ENCODE measurements at places on chromosomes 12 and 14.
A peak's percentile ranks its signal among the peaks of the same experiment; 100 is the strongest.

DNA sequence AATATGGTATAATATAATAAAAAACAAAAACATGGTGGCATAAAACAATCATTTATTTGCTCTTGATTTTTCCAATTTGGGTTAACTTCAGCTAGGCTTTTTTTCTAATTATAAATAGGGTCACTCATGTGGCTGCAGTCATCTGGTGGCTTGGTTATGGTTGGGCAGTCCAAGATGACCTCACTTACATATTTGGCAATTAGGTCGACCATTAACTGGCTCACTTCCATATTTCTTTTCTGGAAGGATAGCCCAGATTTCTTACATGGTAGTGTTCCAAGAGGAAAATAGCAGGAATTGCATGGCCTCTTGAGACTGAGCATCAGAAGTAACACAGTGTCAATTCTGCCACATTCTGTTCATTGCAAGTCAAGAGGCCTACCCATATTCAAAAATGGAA, 153.4 kb downstream of the FUT8 start:
- DNase-seq, result no peak

DNA sequence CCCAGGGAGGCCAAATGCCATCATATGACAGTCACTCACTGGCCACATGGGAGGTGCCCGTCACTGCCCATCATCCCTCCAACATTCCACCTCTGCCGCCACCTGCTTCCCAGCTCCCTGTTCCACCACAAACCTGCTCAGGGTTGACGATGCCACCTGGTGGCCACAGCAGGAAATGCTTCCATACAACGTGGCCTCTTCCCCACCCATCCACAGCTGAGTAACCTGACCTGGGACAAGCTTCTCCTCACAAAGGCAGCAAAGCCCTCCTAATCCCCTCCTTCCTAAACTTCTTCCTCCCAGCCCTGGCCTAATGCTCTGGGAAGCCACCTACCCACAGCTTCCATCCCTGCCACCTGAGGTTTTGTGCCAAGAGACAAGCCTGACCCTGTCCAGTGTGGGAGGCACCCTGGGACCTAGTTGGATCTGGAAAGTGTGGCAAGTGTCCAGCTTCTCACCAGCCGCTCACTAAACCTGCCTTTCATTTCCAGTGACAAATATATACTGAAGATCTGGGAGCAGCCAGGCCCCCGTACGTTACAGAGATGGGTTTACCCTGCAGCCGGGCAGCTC, 4.3 kb downstream of the DEGS2 start:
- DNase-seq, result no peak

DNA sequence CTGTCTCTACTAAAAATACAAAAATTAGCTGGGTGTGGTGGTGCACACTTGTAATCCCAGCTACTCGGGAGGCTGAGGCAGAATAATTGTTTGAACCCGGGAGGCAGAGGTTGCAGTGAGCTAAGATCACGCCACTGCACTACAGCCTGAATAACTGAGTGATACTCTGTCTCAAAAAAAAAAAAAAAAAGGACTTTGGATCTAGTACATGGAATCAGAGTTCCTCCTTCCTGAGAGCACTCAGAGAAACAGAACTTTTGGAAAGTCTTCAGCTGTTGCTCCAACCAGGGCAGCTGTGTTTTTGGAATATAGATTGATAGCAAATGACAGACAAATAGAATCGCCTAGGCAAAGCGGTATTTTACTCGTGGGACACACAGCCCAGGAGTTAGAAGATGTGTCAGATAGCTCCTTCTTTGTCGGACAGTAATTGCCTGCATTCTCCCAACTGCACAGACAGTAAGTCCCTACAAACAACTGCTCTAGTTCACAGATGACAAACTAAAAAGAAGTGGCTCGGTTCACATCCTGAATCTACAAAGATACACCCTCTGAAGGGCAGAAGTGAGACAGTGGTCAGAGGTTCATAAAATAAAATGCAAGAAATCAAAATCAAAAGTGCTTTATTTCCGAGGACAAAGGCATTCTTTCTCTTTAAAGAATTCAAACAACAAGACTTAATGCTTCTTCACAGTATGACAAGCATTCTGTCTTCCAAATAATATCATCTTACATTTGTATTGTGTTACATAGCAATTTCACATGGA, 17.1 kb upstream of the NEK9 start:
- no peak for DNase-seq

DNA sequence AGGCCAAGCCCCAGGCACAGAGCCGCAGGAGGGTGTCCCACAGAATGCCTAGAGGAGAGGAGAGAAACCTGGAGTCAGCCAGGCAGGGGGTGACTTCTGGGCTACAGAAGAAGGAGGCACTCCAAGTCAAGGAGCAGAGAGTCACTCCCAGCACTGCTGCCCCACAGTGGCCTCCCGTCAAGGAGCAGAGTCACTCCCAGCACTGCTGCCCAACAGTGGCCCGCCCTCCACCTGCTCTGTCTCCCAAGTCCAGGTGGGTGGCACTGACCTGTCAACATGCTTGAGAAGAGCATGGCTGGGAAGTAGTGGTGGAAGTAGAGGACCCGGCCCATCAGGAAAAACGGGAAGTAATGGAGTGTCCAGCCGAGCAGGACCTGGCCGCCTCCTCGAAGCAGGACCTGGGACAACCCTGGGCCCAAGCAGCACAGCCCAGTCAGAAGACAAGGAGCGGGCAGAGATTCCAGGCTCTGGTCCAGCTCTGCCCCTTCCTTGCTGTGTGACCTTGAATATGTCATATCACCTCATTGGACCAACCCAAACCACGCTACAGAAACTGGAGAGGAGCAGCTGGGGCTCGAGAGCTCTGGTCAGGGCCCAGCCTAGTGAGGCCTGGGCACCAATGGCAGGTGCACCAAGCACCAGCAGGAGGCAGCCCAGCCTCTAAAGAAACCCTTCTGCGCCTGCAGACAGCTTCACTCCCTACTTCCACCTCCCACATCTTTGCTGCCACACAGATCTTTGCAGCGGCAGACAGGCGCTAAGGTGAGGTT, 7.6 kb upstream of the NGB start:
- DNase-seq, result no peak

DNA sequence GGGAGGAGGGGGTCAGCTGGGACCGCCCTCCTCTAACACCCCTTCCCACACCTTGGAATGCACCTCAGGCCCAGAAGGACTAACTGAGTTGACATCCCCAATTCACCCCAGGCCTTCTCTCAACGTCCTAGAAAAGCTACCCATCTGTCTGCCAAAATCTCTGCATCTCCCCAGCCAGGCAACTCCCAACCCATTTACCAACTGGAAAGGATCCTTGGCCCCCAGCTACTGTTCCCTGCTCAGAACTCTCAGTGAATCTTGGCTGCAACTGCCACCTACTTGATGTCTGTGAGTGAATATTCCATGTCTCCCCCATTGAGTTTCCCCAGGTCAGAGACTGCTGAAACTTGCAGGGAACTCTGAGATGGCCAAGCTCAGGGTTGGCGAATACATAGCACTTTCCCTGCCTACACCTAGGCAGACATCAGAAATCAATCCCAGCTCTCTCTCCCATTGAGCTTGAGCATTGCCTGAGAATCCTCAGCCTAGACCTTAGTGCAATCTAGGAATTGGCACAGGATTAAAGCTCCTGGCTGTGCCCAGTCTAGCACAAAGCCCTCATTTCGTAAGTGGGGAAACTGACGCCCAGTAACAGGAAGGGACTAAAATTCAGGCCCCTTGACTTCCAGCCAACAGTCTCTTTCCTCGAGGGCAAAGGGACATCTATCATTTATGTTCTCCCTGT, 71.9 kb upstream of the NCOR2 start:
- no peak for DNase-seq

DNA sequence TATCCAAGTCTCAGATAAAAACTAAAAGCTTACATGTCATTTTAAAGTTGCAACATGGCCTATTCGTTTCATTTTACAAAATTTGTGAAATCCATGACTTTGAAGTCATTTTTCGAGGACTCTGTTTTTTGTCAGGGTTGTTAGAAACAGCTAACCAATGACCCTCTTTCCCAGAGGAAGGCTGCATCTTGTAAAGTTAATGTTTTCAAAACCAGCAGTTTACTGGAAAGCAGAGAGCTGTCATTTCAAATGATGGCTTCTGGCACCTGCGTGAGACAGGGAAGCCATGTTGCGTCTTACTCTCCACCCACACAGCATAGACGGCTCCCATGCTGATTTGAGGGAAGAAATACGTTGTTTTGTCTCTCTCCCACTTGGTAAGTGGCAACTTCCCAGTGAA, 50.1 kb upstream of the RTRAF start:
- DNase-seq, result no peak

DNA sequence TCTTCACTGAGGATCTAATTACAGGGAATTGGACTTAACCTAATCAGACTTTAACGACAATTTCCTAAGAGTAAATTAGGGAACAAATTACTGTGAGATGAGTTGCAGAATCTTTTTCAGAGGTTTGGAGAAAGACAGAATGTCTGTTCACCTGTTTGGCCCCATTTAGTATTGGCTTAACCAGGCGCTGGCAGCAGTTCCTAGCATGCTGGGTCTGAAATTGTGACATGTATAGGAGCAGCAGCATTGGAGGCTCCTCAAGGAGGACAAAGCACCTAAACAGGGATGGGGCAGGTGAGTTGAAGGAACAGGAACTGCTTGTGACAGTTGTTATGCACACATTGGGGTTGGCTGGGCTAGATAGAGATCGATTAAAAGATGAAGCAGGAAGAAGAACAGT, 51.0 kb downstream of the KCNMB4 start:
- DNase-seq, result no peak

GRCh38 chr14:52391881-52392615, 77.9 kb downstream of the PTGER2 start:
- DNase-seq, result no peak

- DNase-seq, result no peak
These were observed 18.6 kb upstream of the OR10AD1 start for GRCh38 chr12:48221645-48222044.

- peak; percentile 54 for DNase-seq
These were observed 3.9 kb downstream of the DDN start for GRCh38 chr12:48995086-48995879.

GRCh38 chr14:104644656-104645378, 40.2 kb upstream of the TMEM179 start:
- DNase-seq, result no peak

- DNase-seq, result no peak
These were observed 45.9 kb downstream of the PPP1R13B start for GRCh38 chr14:103801459-103801858.

DNA sequence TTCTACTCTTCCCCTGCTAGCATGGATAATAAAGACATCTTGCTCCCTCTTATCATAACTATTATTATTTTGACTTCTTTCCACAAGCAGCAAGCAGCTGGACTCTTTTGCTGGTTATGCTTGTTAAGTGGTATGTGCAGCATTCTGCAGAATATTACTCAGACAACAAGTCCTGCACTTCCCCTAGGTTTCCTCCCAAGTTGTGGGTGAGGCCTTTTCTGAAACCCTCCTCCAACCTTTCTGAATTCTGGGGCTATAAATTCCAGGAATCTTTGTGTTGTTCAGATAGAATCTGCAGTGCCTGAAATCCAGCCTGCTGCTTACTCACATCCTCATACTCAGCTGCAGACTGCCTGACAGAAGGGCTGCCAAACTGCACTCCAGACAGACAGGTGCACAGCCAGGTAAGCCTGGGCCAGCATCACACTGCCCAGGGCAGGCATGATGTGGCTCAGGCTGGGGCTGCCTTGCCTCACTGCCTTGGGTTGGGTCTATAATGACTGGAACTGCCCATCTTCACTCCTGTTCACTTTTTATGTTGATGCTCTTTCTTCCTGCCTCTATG, 6.2 kb upstream of the DHRS2 start:
- no peak for DNase-seq

DNA sequence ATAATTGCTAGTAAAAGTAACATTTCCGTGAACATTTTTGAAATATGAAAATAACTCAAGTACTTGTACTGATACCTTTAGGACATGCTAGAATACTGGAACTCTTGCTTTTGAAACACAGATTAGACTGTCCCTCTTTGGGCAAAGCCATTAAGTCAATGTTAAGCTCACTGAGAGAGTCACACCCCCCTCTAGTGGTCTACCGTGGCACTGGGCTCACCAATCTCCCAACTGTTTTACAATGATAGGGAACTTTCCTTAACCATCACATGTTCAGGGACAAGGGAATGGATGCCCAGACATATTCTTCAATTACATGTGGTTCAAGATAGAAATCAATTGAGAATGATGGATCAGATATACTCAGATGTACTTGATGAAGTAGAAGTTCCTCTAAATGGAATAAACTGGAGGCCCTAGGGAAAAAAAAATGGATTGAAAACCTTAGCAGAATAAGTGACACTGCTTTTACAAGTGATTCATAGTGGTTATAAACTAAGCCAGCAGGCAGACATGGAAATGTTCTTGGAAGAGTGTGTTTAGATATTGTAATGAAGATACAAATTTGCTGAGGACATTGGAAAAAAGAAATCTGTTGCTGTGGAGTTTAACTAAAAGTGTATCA, 17.8 kb downstream of the NANOG start:
- DNase-seq, result peak; percentile 61

DNA sequence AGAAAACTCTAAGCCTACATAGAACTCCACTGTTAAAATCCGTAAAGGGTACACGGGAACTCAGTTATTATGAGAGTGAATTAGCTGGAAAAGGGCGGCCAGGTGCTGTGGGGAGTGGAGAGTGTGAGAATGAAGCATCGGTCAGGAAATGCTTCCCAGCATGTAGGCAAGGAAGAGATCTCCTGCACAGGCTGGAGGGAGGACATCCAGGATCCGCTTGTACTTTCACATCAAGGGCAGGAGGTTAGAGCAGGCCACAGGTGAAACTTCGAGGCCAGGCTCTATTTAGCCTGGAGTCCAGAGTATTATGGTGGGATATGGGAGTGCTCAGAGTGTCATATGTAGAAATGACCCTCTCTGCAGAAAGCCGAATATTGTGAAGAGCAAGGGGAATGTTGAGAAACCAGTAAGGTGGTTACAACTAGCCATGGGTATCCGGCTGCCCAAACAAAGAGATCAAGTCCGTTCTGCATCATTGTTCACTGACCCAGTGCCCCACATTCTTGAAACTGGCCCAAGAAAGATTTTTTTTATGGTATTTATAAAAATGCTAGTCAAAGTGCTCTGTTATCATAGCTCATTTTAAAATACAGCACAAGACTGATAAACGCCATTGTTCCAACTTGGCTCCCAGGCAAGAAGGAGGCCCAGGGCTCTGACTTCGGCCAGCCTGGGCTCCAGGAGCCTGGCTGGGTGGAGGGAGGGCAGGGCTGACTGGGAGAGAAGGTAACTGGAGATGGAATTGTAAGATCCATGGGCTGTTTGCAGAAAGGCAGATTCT, 79.4 kb upstream of the HIF1A start:
- DNase-seq, result no peak

DNA sequence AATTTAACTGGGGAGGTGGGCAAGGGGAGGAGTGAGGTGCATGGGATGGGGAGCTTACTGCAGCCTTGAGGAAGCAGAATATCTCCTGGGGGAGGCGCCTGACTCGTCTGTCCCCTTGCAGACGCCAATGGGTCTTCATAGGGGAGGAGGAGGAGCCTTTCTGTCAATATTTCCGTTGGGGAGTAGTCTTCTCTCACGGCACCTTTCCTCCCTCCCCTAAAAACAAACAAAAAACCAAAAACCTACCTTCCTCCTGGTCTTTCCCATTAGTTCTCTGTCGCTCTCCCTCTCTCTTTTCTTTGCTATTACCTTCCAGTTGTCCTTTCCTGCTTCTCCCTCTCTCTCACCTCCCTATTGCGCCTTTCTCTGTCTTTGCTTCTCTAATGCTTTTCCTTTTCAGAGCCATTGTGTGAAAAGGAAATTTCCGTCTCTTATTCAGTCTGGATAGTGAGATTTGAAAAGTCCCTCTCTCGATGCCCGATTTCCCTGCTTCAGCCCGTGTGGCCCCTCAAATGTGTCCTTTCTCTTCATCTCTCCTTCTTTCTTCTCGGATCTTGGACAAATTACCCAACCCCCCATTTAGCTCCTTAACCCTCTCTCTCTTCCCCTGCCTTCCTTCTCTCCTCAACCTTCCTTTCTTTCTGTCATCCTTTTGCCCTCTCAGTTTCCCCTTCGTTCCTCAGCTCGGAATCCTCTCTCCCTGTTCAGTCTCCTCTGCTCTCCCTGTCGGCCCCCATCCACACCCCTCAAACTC, 5.9 kb downstream of the GPR84 start:
- peak; percentile 38 for DNase-seq

Measured in stimulated activated CD4-positive, alpha-beta T cell treated with anti-CD3 and anti-CD28 coated beads, Interleukin-4, amount 100 ng/mL, for 1 hour (primary cell).